ENCODE measurements at places on chromosomes 2 and 18.

- DNase-seq = no peak
These were observed 130.2 kb downstream of the DTNA start for GRCh38 chr18:34840256-34840826.

DNA sequence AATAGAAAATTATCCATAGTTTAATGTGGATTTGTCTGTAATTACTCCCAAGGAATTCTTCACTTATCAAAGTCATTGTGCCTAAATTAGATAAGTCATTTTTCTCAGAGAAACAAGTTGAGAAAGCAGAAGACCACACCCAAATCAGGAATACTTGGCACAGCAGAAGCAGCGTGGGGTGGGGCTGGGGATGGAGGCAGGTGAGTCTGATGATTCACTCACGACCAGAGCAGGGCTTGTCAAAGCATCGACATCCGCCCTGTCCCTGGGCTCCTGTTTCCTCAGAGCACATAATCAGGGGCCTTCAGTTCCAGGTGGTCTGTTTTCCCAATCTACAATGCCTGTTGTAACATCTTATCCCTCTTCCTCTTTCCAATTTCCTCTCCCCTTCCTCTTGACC, 31.5 kb upstream of the COLEC12 start:
- no peak for DNase-seq

GRCh38 chr2:173860082-173860481, 105.1 kb downstream of the SP3 start:
- no peak for DNase-seq

- no peak for DNase-seq
These were observed 104.9 kb downstream of the STPG4 start for GRCh38 chr2:47050021-47050760.

DNA sequence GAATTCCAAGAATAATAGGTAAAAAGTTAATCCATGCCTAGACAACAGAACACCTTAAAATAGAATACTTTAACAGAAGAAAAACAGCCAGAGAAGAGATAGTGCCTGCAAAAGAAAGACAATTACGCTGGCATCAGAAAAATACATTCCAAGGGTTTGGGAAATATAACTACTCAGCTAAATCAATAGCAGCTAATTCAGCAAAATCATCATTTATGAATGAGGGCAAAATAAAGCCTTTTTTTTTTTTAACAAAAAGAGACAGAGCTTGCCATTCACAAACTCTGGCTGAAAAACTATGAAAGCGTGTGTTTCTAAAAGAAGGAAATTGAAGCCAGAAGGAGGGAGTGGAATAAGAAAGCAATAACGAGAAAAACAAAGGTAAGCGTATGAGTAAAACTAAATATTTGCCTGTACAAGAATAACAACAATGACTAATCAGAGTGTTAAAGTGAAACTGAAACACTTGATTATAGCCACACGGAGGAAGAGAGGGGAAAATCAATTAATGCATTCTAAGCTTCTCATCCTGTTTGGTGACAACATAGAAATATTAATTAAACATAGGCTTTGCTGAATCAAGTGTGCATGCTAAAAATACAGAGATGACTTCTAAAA, 90.2 kb downstream of the EHD3 start:
- DNase-seq = no peak

- no peak for DNase-seq
These were observed 42.0 kb downstream of the SP140 start for GRCh38 chr2:230267556-230267955.

DNA sequence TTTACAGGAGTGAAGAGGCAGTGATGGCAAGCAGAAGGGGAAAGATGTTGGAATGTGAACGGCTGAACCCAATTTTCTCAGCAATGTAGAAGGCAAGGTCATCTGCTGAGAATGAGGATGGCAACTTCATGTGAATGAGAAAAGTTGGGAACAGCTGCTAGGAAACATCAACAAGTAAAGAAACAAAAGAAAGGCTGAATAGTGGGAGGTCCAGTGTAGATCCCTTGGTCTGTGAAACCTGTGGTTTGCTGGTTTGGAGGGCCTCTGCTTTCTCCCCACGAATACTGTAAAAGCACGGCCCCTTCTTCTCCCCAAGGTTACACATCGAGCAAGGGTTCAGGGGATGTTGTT, 27.4 kb downstream of the MARCHF4 start:
- DNase-seq = no peak

DNA sequence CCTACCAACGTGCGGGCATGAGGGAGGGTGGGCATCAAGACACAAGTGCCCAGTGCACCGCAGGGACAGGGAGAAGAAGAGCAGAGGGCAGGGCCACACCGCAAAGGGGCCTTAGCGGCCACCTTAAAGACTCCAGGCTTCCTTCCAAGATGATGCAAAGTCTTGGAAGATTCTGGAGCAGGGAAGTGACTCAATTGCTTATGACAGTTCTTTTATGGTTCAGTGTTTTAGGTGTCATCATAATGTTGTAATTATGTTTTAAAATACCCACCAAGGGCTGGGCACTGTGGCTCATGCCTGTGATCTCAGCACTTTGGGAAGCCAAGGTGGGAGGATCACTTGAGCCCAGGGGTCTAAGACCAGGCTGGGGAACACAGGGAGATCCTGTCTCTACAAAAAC, 44.5 kb upstream of the SEMA4C start:
- no peak for DNase-seq

DNA sequence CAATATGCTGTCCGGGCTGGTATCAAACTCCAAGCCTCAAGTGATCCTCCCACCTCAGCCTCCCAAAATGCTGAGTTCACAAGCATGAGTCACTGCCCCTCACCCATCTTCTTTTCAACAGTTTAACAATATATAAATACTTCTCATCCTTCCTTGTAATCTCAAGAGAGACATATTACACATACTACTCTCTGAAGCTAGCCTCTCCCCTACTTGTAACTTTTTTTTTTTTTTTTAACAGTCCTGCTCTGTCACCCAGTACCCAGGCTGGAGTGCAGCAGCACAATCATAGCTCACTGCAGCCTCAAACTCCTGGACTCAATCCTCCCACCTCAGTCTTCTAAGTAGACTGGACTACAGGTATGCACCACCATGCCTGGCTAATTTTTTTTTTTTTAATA, 5.7 kb downstream of the GFPT1 start:
- DNase-seq = no peak

DNA sequence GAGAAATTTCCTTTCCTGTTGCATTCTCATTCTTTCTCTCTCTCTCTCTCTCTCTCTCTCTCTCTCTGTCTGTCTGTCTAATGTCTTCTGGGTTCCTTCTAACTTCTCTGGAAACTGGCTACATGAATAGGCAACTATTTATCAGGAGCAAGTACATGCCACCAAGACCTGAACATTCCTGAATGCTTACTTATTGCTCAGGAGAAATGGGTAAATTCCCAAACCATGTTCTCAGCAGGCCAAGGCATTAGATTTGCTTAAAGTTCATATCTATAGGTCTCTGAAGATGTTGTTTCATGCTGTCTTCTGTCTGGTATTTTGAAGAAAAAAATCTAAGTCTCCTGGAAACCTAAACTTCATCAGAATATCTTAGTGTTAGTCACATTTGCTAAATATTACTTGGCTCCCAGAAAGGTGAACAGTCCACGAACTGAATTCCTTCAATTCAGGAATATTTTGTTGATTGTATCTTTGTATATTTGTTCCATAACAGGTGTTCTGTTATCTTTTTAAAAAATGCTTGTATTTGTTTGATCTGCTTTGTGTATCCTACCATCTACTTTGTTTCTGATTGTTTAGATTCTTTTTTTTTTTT, 77.2 kb upstream of the FIGN start:
- DNase-seq = no peak

GRCh38 chr2:67848551-67849285, 214.1 kb downstream of the C1D start:
- no peak for DNase-seq

GRCh38 chr18:78810706-78811105, 168.9 kb upstream of the SALL3 start:
- no peak for DNase-seq

- DNase-seq = peak; percentile 28
These were observed at the start of gene EPAS1 for GRCh38 chr2:46296840-46297545. Gene EPAS1 (plus strand): TSS chr2:46297407. CDS start chr2:46297912, 505 bp downstream.

- DNase-seq = no peak
These were observed 149.8 kb downstream of the ACTR3 start for GRCh38 chr2:114039677-114040076.

GRCh38 chr18:60905699-60906098, 427.5 kb upstream of the CDH20 start:
- no peak for DNase-seq

GRCh38 chr2:49973917-49974368, 819.6 kb upstream of the FSHR start:
- DNase-seq = peak; percentile 0

DNA sequence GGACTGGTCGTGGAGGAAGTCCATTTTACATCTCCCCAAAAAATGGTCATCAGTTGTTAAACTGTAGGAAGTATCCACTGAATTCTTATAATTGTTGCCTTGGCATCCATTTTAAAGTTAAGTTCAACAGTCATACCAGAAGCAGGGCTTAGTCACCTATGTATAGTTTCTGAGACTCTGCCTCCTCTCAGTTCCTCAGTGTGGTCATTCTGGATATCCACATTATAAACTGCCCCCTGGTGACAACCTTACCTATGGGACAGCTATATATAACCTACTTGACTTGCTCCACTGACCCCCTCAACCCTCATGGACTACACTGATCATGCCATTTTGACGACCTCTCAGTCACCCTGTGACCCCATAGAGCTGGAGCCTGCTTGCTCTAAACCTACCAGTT, 617.0 kb downstream of the LRP1B start:
- no peak for DNase-seq

GRCh38 chr2:201114350-201114749, 1.6 kb upstream of the CFLAR start:
- DNase-seq = no peak

DNA sequence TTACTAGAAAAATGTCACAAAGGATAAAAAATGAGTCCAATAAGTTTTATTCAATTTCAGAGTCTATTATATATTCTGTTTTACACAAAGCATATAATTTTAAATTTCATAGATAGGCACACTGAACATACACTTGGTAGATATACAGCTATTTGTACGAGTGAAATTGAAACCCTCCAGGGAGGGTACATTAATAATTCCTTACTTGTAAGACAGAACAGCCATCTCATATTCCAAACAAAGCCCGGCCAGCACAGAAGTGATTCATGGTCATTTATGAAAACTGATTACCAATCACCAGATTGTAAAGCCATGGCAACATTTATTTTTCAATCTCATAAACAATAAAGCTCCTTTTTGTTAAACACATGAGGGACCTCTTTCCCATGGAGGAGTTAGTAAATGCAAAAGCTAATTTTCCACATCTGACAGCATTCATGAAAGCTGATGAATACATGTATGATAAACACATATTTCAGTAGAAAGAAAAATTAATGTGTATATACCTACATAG, 190.6 kb downstream of the TDRD15 start:
- DNase-seq = no peak

DNA sequence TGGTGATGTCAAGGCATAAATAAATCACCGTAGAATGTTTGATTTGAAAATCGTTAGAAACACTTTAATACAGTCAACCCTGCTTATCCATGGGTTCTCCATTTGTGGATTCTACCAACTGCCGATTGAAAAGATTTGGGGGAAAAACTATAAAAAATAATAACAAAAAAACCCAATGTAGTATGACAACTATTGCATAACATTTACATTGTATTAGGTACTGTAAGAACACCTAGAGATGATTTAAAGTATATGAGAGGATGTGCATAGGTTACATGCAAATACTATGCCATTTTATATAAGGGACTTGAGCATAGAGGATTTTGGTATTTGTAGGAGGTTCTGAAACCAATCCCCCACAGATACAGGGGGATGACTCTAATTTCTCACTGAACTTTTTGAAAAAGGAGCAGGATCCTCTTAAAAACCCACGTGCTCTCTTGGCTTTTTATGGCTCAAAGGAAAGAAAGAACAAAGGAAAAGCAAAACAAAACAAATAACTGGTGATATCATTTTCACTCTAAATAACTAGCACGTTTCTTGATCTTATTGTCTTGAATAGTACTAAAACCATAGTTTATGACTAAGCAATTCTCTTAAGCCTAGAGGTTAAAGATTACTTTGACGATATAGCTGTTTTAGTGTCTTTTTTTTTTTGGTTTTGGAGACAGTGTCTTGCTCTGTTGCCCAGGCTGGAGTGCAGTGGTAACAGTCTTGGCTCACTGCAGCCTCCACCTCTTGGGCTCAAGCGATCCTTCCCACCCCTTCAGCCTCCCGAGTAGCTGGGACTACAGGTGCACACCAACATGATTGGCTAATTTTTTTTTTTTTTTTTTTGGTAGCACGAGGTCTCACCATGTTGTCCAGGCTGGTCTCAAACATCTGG, 17.0 kb downstream of the GMCL1 start:
- DNase-seq = no peak

- DNase-seq = no peak
These were observed 73.8 kb upstream of the ITM2C start for GRCh38 chr2:230790981-230791380.

DNA sequence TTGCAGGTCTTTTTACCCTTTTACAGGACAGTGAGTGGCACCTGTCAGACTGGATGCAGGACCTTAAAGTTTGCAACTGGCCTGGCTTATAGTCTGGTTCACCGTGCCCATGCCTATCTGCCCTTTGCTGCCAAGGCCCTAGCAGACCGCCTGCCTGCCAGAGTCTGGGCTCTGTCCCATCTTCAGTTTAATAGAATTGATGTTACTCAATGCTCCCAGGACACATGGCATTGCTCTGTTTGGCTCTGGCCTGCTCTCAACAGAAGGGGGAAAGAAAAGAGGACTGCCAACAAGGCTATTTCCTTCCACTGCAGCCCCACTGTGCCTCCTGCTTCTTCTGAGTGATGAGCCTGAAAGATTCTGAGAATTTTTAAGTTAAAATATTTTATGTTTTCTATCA, 25.6 kb upstream of the TMEM178A start:
- DNase-seq = no peak

All from Jurkat, Clone E6-1 (cell line).